Mammary epithelial cell (primary cell): ENCODE measurements at places on chromosomes 11 and 22.

GRCh38 chr11:90840071-90840470 lies 617.2 kb upstream of the CHORDC1 start:
- peak; percentile 56 for DNase-seq

DNA sequence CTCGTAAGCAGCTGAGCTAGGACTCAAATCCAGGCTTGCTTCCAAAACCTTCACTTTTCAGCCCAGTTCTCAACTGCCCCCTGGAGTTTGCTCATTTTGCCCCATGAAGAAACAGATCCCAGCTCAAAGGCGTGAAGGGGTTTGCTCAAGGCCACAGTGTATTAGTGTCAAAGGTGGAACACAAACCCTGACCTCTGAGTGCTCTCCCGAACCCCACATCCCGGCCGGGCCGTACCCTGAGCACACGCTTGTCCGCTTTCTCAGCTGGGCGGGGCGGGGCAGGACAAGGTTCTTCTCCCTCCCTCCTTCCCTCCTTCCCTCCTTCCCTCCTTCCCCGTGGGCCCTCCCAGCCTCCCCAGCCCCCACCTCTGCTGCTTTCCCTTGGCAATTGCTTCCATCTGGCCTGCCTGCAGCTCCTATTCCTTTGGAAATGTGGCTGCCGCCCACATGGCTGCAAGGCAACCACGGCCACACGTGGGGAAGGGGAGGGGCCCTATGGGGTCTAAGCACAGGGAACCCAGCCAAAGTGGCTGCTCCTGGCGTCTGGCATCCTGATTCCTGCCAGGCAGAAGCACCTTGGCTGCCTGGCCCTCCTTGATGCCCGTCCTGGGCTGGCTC lies 4.1 kb downstream of the ST3GAL4 start:
- no peak for DNase-seq

GRCh38 chr22:35479985-35480550 lies 60.6 kb upstream of the RASD2 start:
- no peak for DNase-seq

GRCh38 chr22:24727218-24727851 lies 47.2 kb downstream of the PIWIL3 start:
- DNase-seq = peak; percentile 82

GRCh38 chr11:100546714-100547113 lies 140.4 kb upstream of the ARHGAP42 start:
- peak; percentile 83 for DNase-seq

GRCh38 chr11:128627666-128628324 lies 40.4 kb upstream of the ETS1 start:
- no peak for DNase-seq

- DNase-seq = peak; percentile 58
Measured at GRCh38 chr22:49824185-49824925, 3.3 kb downstream of the BRD1 start.

DNA sequence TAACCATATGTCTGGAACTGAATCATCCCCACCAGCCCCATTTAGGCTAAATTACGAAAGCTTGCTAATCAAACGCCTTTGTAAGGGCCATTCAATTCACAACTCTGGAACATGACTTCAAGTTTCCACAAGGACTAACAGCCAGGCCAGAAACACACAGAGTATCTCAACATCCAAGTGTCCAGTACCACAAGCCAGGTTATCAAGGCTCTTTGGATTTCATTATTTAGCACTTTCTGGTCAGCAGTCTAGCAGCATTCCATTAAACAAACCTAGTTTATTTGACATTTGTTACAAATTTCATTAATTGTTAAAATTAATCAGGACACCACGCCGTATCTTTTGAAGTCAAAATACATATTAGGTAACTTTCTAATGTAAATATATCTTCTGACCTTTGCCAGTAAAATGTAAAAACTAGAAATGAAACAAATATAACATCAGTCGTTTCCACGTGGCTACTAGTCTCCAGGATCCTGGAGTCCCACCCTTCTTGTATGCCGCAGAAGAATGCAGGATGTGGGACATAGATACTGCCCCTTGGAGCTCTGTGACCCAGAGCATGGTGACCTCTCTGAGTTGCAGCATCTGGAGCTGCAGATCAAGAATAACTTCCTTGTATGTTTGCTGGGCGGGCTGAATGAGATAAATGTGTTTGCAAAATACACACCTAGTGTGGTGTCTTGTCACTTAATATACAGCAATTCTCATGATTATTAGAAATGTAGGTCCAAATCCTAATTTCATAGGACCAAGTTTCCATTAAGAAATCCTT lies 64.7 kb downstream of the MPPED2 start:
- DNase-seq = no peak

DNA sequence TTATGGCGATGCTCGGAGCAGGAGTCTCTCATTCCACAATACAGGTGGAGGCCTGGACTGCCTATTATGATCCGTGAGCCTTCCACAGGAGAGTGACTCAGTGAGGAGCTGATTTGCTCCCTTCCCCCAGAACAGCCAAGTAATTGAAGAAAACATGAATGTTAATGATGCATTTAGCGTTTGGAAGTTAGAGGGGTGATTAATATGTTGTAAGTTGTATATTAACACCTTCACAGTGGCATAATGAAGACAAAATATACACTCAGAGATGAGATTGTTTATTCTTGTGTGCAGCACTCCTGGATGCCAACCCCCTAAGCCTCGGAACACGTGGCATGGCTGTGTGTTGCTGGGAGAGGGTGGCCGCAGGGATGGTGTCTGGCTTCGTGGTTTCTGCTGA lies 98.6 kb downstream of the GRIK4 start:
- DNase-seq = no peak

DNA sequence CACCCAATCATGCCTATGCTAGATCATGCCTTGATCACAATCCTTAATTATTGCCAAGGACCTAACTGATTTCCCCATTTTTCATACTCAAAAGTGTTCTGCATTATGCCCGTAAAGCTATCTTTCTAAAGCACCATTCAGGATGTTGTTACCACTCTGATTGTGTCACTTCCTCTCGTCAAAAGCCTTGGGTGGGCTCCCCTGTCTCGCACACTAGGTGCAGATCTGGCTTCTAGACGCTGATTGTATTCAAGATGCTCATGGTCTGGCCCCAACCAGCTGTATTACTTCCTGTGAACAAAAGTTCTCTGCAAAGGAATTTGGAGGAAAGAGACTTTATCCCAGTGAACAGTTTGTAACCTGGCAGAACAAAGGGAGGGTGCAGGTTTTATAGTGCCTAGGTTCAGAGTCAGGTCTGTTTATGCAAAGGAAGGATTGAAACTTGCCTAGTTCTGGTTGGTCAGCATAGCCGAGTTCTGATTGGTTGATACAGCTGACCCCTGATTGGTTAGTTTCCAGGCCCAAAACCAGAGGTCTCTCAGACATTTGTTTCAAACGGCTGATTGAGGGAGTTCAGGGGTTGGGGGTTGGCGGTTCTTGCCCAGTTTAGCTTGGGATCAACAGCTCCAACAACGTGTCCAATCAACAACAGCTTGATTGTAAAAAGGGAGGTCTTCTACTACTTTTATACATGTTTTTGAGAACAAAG lies 25.4 kb downstream of the ATG13 start:
- no peak for DNase-seq

- DNase-seq = no peak
Measured at GRCh38 chr11:124646148-124646547, 23.5 kb downstream of the TBRG1 start.

DNA sequence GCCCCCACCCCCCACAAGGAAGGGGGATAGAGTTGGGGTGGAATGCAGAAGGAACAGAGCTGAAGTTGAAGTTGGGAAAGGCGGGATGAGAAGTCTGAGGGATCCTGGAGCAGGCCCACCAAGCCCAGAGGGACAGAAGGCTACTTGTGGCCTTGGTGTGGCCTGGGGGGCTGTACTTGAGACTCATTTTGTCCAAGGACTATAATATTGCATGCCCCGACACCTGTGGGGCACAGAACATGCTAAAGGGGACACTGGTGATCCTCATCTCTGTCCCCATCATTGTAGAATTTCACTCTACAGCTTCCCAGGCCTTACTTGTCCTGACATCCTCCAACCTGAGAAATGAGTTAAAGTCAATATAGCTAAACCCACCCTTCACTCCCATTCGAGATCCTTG lies 1.3 kb downstream of the ESAM start:
- DNase-seq = no peak

DNA sequence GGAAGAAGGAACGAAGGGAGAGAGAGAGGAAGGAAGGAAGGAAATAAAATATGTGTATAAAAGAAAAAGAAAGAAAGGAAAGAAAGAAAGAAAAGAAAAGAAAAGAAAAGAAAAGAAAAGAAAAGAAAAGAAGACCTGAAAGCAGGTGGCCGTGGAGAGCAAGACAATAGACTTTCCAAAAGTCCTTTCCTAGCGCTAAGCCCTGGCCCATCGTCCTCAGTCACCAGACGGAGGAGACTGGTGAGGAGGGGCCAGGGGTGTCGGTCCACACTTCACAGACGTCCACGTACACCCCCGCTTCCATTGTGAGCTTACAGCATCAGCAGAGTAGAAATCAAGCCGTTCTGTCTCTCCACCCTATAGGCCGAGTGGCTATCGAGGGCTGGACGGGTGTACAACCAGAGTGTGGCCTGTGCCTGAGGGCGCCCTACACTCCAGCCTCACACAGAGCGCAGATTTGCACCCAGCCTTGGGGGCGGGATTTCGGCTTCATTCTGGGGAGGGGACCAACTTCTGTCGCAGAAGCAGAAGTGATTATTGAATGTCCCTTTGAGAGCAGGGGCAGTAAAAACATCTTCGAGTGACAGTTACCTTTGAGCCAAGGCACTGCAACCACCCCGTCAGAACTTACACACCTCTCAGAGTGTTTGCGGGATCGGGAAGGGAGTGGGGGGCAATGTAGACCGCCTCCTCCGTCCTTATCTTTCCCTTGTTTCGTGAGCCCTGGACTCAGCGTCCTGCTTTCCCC lies 2.0 kb upstream of the BSX start:
- DNase-seq = no peak

DNA sequence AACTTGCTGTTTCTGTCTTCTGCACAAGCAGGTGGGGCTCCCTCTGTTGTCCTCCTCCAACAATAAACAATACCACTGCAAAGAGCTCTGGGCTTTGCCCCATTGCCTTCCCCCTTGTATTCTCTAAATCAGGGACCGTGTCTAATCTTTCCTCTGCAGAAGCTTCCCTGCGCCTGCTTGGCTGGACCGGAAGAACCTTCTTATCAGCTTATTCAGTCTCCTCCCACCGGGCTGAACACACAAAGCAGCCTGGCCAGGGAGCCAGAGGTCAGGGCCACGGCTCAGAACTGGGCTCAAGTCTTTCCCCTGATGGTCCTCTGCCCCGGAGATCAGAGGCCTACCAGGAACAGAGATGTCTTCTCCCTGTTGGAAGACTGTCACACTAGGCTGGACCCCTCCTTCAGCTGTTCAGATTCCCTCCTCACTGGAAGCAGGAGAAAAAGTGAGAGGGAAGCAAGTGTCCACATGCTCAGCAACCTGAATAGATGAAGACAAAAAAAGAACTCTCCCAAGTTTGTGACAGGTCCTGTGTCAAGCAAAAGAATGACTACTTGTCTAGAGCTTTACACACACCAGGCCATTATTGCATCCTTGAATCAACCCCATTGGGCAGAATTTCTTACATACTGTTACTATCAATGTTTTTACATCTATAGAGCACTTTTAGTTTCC lies 63.7 kb downstream of the RAB30 start:
- DNase-seq = no peak

- DNase-seq = no peak
Measured at GRCh38 chr11:112884012-112884767, 77.0 kb upstream of the NCAM1 start.

DNA sequence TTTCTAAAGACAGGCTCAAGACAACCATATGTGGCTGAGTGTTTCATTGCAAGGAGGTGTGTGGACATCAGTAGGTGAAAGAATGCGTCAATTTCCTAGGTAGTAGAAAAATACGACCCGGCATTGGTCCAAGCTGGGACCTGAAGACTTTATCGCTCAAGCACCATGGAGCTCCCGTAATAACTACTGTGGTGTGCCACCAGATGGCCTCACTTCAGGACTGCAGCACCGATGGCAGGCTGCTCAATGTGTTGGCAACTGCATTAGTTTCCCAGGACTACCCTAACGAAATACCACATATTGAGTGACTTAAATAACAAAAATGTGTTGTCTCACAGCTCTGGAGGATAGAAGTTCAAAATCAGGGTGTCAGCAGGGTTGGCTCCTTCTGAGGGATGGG lies 72.4 kb upstream of the FAT3 start:
- no peak for DNase-seq

- peak; percentile 51 for DNase-seq
Measured at GRCh38 chr22:46233231-46233630, 16.9 kb downstream of the CDPF1 start.

DNA sequence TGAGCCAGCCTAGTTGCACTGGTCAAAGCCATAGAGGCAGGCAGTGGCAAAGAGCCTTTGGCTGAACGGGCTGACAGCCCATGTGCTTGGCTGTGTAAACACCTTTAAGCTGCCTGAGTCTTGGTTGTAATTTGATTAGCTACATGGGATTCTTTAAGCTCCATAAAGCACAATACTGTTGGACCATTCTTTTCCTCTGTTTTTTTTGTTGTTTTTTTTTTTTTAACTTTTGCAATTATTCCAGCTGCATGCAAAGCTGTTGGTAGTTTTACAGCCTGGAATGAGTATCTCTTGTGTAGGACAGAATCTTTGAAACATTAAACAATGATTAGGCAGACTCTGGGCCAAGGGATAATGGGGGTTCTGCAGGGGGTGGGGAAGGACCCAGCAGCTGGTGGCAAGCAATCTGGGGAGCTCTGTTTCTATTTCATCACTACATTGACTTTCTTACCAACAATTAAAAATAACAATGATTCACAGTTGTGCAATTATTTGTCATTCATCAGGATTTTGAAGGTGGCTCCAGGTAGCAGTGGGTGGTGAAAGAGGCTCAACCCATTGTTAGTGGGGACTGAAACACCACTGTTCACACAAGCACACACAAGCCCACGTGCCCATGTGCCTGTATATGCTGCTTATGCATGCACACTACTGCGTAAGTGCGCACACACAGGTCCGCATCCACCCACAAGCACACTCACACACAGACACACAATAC lies 69.5 kb upstream of the CSNK2A3 start:
- DNase-seq = peak; percentile 73

GRCh38 chr11:69114811-69115523 lies 40.8 kb upstream of the SMIM38 start:
- DNase-seq = no peak

DNA sequence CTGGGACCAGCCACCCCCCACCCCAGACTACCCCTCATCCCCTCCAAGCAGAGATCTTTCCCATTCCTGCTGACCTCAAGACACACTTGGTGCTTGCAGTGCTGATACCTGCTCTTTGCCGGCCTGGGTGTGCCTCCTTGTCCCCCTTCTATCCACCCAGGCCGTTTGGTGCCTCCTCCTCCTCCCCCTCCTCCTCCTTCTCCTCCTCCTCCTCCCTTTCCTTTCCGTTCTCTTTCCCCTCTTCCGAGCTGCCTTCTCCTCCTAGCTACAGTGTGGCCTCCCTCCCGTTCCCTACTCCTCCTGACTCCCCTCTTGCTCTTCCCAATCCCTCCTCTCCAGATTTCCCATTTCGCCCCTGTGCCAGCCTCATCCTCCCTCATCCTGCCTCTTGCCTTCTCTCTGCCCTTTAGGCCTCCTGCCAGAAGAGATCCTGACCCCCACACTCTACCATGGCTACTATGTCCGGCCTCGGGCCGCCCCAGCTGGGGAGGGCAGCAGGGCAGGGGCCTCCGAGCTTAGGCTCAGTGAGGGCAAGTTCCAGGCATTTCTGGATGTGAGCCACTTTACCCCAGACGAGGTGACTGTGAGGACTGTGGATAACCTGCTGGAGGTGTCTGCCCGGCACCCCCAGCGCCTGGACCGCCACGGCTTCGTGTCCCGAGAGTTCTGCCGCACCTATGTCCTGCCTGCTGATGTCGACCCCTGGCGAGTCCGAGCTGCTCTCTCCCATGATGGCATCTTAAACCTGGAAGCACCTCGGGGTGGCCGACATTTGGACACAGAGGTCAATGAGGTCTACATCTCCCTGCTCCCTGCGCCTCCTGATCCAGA lies 712 bp downstream of the HSPB2 start:
- no peak for DNase-seq
